Natural killer cell (primary cell): ENCODE measurements at places on chromosomes 12 and 14. TPM values are rescaled to one million over a fixed set of nuclear protein-coding genes. Genes with fewer than 3 reads are reported as not detected.

GRCh38 chr12:76899522-76899921 lies 20.7 kb upstream of the CSRP2 start:
- H3K27ac ChIP-seq, result no peak overlapping the region
- no peak overlapping the region for H3K4me3 ChIP-seq
- H3K27me3 ChIP-seq, result no peaks in the 10 kb centered on the region
- H3K36me3 ChIP-seq, result no peaks in the 10 kb centered on the region

DNA sequence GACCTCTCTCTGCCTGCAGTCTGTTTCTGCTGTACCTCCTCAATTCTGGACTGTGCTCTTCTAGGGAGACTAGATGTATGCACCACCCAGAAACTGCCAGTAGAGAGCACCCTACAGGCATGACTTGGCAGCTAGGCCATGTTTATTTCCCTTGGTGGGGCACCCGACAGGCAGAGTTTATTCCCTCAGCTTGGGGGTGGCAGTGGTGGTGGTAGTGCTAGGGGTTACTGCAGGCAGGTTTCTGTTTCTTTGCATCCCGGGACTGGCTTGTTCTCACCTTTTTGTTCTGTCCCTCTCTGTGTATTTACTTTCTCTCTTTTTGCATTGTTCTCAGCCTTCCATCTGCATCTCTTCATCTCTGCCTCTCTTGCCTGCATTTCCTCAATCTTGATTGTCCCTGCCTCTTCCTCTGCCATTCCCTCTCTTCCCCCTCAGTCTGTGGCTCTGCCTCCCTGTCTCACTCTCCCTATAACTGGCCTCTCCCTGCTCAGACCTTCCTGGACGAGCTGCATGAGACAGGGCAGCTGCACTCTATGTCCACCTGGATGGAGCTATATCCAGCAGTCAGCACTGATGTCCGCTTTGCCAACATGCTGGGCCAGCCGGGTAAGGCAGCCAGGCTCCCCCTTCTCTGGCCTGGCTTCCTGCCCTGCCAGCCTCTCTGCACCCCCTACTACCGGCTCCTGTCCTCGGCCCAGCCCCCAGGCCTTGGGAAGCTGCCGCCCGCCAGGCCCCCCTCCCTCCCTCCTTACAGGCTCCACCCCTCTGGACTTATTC lies 13.8 kb downstream of the PRPF40B start:
- no peak overlapping the region for H3K27ac ChIP-seq
- peaks cover 25% of the 10 kb centered on the region for H3K4me1 ChIP-seq
- H3K27me3 ChIP-seq, result no peaks in the 10 kb centered on the region

GRCh38 chr12:104890476-104891096 lies 67.5 kb downstream of the SLC41A2 start:
- H3K27ac ChIP-seq, result no peak overlapping the region
- H3K4me1 ChIP-seq, result no peaks in the 10 kb centered on the region
- no peaks in the 10 kb centered on the region for H3K36me3 ChIP-seq

GRCh38 chr14:103280278-103280928 lies 53.6 kb upstream of the EIF5 start:
- H3K36me3 ChIP-seq, result no peaks in the 10 kb centered on the region
- peaks cover 4% of the 10 kb centered on the region for H3K4me1 ChIP-seq
- DNase-seq, result no peak
- H3K27me3 ChIP-seq, result peaks cover 15% of the 10 kb centered on the region
- H3K4me3 ChIP-seq, result no peak overlapping the region

DNA sequence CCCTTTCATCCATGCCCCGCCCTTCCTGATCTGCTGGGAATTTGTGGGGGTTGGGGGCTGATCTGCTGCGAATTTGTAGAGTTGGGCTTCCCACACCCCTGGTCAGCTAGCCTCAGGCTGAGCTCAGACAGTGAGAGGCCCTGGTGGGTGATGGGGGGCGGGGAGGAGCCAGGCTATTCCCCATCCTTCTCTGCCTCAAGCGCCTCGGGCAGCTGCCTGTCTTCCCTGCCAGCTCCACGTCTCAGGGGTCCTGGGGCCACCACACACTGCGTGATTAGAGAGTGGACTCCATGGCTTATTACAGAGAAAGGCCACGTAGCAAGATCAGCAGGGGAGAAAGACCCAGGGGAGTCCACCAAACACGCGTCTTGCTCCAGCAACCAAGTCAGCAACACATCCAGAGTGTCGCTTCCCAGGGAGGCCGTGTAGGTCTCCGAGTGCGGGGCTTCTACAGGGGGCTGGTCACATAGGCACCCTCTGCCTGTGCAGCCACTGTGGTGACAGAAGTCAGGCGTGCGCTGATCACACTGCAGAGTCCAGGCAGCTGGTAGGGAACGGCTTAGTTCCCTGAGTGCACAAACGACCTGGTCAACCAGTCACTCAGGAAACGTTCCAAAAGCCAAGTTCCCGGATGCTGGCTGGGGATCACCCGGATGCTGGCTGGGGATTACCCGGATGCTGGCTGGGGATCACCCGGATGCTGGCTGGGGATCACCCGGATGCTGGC lies 254.4 kb upstream of the SFSWAP start:
- H3K27me3 ChIP-seq, result no peaks in the 10 kb centered on the region
- DNase-seq, result no peak
- peaks cover 4% of the 10 kb centered on the region for H3K4me1 ChIP-seq
- H3K4me3 ChIP-seq, result no peak overlapping the region
- no peak overlapping the region for H3K27ac ChIP-seq
- H3K36me3 ChIP-seq, result no peaks in the 10 kb centered on the region

GRCh38 chr12:31813305-31813704 lies 84.5 kb upstream of the AMN1 start:
- no peak overlapping the region for H3K4me3 ChIP-seq
- H3K27me3 ChIP-seq, result no peaks in the 10 kb centered on the region
- no peaks in the 10 kb centered on the region for H3K4me1 ChIP-seq
- H3K36me3 ChIP-seq, result no peaks in the 10 kb centered on the region
- H3K27ac ChIP-seq, result no peak overlapping the region

- H3K36me3 ChIP-seq, result no peaks in the 10 kb centered on the region
- no peak overlapping the region for H3K4me3 ChIP-seq
- peak overlapping the region; percentile 16 for H3K27ac ChIP-seq
- H3K27me3 ChIP-seq, result no peaks in the 10 kb centered on the region
These were observed 71.8 kb downstream of the DAD1 start for GRCh38 chr14:22517117-22517720.

- H3K27me3 ChIP-seq, result no peaks in the 10 kb centered on the region
- no peaks in the 10 kb centered on the region for H3K36me3 ChIP-seq
- DNase-seq, result no peak
- H3K4me3 ChIP-seq, result no peak overlapping the region
- no peaks in the 10 kb centered on the region for H3K4me1 ChIP-seq
- no peak overlapping the region for H3K27ac ChIP-seq
These were observed 53.1 kb upstream of the NAP1L1 start for GRCh38 chr12:76137606-76138005.

The MYBPC1 gene
- not detected for total RNA-seq

The NINJ2 gene
- 3.1 TPM for total RNA-seq
